ENCODE measurements at places on chromosomes 4 and X.
A peak's percentile ranks its signal among the peaks of the same experiment; 100 is the strongest.

GRCh38 chr4:124943938-124944337 is 231.4 kb upstream of the ANKRD50 start:
- no peak for DNase-seq

- no peak for DNase-seq
Measured at GRCh38 chr4:155999725-156000124, 46.1 kb upstream of the CTSO start.

DNA sequence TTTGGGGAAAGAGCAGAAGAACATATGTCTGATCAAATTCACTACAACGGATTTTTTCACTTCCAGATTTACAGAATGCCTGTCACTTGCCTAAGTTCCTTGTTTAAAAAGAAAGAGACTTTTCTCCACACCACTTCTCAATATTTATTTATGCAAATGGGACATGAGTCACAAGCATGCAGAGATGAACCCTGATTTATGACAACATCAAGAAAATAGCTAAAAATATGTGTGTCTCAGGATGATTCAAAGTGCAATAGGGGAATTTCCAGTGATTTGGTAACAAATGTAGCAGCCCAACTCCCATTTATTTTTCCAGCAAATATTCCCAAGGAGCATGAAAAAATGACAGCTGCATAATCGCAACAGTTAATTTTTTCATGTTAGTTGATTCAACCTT is 180.4 kb upstream of the FAT1 start:
- DNase-seq, result no peak

- DNase-seq, result no peak
Measured at GRCh38 chr4:105197777-105198176, 51.1 kb downstream of the TET2 start.

GRCh38 chr4:118835571-118836300 is at the start of gene SEC24D:
Gene SEC24D (minus strand): TSS chr4:118836126. CDS start chr4:118833696, 2,430 bp downstream.
- peak; percentile 83 for DNase-seq

GRCh38 chrX:13923289-13923688 is 106.4 kb upstream of the GPM6B start:
- DNase-seq, result no peak

- no peak for DNase-seq
Measured at GRCh38 chr4:185693548-185694215, 118.3 kb downstream of the SORBS2 start.

DNA sequence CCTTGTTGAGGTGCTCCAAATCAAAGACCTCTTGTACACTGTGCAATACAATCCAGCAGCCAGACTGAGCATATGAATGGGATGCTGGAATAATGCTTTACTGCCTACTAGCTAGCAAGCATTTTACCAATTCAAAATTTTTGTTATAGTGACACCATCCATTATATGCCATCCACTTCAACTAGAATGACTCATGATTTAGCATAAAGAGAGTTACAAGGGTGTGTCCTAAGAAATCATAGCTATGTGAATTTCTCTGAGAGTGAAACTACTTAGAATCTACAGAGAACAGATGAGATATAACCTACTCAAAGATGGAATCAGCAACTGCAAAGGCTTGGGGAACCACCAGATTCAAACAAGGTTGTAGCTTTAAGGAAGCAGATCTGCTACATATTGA is 221.9 kb downstream of the LHFPL1 start:
- DNase-seq, result no peak

DNA sequence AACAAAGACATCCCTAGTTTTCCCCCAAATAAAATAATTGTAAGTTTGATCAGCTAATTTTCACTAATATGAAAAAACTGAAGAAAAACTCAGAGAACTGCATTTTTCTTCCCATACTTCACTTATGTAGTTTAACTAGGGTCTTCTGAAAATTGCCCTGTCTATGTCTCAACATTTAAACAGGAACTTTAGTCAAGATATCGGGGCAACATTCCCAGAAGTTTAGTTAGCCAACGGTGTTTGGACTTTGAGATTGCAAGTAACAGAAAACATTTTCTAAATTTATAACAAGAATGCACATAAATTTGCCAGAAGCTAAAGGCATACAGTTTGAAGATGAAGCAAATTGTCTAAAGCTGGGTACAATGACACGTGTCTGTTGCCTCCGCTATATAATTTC is 201.1 kb downstream of the ARAP2 start:
- no peak for DNase-seq

DNA sequence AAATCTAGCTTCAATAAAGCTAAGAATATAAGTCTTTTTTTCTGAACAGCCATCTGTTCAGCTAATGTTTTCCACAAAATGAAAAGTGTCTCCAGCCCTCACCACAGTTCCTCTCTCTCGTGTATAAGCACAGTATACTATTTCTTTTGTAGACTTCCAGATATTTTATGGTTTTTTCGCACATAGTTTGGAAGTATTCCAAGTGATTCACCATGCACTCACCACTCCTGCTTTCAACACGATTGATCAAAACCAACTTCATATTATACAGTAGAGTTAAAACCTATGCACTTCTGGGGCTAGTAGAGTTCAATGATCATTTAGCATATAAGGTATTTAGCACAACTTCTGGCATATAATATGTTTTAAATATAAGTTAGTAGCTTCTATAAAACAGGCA is 105.8 kb upstream of the DCAF12L1 start:
- DNase-seq, result no peak

DNA sequence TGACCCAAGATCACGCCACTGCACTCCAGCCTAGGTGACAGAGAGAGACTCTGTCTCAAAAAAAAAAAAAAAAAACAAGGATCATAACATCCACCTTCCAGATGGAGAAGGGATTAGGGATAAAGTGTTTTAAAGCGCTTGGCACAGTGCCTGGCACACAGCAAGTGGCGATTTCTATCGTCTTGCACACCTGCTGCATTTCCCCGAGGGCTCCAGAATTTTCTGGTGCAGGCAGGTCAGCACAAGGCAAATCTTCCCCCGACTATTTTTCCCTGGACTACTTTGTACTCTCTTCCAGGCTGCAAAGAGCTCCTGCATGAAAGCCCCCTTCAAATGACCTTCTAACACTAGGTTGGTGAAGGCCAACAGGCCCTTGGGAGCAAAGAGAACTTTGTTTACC is 57.3 kb downstream of the APBB2 start:
- no peak for DNase-seq

GRCh38 chrX:32495855-32496254 is 715.5 kb downstream of the DMD start:
- no peak for DNase-seq

- DNase-seq, result no peak
Measured at GRCh38 chr4:48958582-48958981, 27.5 kb upstream of the CWH43 start.

DNA sequence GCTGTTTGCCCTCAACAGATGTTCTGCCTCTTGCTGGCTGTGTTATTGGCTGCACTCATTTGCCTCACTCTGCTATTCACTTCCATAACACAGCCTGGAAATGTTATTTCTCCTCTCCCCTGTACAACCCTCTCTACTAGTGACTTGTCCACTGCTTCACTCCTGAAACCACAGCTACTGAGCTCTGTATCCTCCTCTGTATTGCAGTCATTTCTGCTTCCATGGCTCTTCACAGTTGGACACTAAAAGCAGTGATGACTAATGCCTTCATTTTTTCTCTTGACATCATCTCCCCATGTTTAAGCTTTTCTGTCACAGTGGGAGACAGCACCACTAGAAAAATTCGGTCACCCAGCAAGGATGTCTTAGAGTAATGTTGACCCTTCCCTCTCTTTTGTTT is 123.0 kb upstream of the PPP1R2C start:
- no peak for DNase-seq

GRCh38 chr4:176268963-176269362 is at the start of gene ASB5:
Gene ASB5 (minus strand): TSS chr4:176269222. CDS start chr4:176269108, 114 bp downstream.
- no peak for DNase-seq

DNA sequence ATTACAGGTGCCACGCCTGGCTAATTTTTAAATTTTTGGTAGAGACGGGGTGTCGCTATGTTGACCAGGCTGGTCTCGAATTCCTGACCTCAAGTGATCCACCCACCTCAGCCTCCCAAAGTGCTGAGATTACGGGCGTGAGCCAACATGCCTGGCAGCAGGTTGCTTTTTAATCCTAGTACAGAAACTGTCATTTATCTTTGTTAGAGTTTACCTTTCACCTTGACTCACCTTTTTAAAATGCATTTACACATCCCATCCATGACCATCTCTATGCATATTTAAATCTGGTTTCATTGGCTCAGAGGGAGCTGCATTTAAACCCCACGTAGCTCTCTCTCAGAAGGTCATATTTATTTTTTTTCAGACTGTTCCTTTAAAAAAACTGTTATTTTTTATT is 31.9 kb downstream of the SLC16A2 start:
- DNase-seq, result no peak

DNA sequence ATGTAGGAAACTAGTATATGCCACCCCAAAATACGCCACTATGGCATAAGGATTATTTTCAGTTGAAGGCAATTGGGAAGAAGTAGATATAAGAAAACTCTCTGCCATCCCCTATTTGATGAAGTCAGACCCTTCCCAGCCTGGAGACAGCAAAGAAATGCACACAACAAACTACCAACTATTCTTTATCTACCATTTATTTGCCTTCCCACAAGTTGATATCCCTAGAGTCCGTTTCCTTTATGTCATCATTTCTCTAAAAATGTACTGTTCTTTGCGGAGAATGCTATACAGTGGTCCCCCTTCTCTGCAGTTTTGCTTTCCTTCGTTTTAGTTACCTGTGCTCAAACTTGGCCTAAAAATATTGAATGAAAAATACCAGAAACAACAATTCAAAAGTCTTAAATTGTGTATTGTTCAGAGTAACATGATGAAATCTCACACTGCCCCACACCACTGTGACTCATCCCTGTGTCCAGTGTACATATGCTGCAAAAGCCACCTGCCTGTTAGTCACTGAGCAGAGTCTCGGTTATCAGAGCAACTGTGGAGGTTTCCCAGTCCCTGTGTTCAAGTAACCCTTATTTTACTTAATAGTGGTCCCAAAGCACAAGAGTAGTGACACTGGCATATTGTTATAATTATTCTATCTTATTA is 152.3 kb downstream of the WDFY3 start:
- no peak for DNase-seq

DNA sequence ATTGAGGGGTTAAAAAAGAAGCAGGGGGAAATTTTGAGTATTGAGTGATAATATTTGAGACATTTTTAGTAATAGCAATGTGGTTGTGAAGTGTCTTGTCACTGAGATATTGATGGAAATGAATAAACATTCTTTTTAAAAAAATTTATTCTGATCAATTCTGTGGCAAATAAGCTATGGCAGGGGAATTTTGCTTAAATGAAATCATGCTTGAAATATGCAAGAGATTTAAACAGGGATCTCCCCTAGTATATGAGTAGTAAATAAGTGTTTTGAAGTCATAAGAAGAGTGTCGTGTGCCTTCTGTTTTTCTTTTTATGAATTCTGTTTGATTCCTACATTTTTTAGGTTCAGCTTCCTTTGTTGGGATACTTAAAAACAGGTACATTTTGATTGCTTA is 23.2 kb downstream of the IL15 start:
- no peak for DNase-seq

- DNase-seq, result no peak
Measured at GRCh38 chr4:152972821-152973628, 36.9 kb downstream of the FHDC1 start.

GRCh38 chrX:149540621-149541520 is at the start of gene EOLA1:
Gene EOLA1 (plus strand): TSS chrX:149541012. CDS start chrX:149545631, 4,619 bp downstream.
- peak; percentile 74 for DNase-seq

DNA sequence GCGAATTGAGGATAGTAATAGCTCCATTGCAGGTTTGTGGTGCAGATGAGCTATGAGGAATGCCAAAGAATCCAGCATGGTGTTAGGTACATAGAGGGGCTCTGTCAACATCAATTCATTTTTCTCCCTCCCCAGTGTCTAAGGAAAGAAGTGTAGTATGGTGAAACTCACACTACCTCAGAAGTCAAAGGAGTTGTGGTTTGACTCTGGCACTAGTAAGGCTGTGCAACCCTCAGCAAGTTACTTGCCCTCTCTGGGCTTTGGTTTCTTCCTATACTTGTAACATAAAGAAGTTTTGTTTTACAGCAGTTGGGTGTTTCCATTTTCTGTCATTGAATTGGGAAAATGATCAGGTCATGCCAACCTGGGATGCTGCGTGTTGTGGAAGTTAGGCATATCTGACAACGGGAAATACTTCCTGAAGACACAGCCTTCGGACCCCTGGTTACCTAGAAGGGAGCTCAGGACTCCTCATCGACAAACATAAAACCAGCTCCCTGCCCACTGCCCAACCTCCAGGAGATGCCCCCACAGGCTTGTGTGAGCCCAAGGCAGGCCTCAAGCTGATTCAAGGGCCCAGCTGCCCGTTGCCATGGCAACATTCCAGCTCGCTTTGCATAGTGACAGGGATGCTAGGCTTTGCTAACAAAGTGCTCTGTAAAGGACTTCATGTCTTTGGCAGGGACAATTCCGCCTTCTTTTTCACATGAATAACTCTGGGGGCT is 71.4 kb downstream of the RTL5 start:
- no peak for DNase-seq

GRCh38 chrX:114015966-114016365 is 567.9 kb upstream of the HTR2C start:
- DNase-seq, result no peak

DNA sequence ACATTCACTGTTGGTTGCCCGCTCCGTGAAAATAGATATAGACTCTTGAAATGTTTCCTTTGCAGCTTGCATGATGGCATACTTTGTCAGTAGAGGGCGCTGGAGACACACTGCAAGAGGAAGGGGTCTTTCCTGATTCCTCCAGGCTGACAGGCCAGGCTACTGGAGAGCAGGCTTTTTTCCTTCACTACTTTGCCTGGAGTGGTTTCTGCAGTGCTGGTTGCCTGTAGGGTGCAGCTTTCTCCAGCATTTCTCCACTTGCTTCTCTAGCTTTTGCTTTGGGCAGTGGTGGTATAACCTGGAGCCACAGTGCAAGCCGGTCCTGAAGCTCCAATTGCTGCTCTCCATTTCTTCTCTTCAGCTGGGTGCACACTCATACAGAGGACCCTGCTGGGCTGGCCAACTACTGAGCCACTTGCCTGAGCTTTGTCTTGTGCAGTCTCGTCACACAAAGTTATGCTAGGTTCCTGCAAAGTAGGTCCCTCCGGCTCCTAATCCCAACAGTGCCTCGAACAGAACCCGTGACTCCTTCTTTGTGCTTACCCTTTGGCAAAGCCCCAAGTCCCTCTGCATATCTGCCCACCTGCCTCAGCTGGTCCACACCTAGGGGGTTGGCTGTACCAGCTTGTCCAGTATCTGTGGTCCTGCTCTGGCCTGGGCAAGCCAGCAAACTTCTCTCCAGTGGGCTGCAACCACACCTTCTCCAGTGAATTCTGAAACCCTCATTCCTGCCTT is 46.3 kb downstream of the RASSF6 start:
- peak; percentile 9 for DNase-seq

DNA sequence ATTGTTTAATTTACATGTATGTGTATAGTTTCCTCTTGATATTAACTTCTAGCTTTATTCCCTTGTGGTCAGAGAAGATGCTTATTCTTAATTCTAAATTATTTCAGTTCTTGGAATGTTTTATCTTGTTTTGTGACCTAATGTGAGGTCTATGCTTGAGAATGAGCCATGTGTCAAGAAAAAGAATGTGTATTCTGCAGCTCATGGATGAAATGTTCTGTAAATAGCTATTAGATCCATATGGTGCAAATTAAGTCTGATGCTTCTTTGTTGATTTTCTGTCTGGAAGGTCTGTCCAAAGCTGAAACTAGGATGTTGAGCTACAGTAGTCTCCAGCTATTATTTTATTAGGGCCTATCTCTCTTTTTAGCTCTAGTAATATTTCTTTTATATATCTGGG is 187.3 kb upstream of the RASGEF1B start:
- DNase-seq, result no peak

GRCh38 chr4:77044461-77045150 is 31.2 kb downstream of the CCNI start:
- no peak for DNase-seq
